Bronchus fibroblast of lung (primary cell): ENCODE measurements at places on chromosomes 13 and 19. TPM values are rescaled to one million over a fixed set of nuclear protein-coding genes. Genes with fewer than 3 reads are reported as not detected.

The VSIG10L gene
- 0.17 and 0.89 TPM in 2 replicates for total RNA-seq

The SIGLEC14 gene
- not detected in 2 replicates for total RNA-seq

The LILRA6 gene
- not detected in 2 replicates for total RNA-seq

The ZNF549 gene
- 2.5 and 3.9 TPM in 2 replicates for total RNA-seq
